Subcutaneous adipose tissue (tissue), 4 donors: ENCODE measurements at places on chromosomes 16 and 17. TPM values are rescaled to one million over a fixed set of nuclear protein-coding genes. Genes with fewer than 3 reads are reported as not detected.

Gene KRTAP17-1
- not detected for total RNA-seq

Gene RUNDC3A
- not detected for total RNA-seq

Gene OTOP2
- total RNA-seq: not detected

Gene CMC2
- total RNA-seq: 34.7 TPM

Gene FBXW10B
- total RNA-seq: 2.1 TPM

Gene SLC16A13
- not detected for total RNA-seq

Gene ITGA2B
- total RNA-seq: 0.57 TPM

Gene FLOT2
- total RNA-seq: 48.1 TPM

Gene CCDC92B
- not detected for total RNA-seq

Gene GLIS2
- 0.85 TPM for total RNA-seq

Gene SOCS1
- total RNA-seq: 16.3 TPM

Gene HIGD1B
- 2.8 TPM for total RNA-seq
